ENCODE measurements at places on chromosomes 2 and 18.

GRCh38 chr2:43367012-43367782, 140.8 kb upstream of the ZFP36L2 start:
- DNase-seq: no peak

GRCh38 chr18:43275546-43275945, 1.7 kb downstream of the SYT4 start:
- DNase-seq: no peak

DNA sequence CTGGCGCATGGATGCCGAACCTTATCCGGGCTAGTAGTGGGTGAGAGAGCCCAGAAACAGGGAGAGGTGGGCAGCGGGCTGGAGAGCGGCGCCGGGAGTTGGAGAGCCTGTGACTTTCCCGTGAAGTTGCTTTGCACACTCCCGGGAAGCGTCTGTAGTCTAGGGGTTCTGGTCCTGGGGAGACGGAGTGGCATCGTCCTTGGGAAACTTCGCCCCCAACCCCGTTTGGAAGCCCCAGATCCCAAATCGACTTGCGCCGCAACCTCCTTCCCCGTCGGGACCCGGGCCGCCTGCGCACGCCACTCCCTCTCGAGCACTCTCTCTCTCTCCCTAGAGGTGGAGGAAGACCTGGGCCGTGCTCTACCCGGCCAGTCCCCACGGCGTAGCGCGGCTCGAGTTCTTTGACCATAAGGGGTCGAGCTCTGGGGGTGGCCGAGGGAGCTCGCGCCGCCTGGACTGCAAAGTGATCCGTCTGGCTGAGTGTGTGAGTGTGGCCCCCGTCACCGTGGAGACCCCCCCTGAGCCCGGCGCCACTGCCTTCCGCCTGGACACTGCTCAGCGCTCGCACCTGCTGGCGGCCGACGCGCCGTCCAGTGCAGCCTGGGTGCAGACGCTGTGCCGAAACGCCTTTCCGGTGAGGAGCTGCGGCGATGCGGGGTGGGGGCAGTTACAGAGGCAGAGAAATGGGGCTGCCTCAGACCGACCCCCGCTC, 456 bp downstream of the DOK1 start:
- DNase-seq: no peak

DNA sequence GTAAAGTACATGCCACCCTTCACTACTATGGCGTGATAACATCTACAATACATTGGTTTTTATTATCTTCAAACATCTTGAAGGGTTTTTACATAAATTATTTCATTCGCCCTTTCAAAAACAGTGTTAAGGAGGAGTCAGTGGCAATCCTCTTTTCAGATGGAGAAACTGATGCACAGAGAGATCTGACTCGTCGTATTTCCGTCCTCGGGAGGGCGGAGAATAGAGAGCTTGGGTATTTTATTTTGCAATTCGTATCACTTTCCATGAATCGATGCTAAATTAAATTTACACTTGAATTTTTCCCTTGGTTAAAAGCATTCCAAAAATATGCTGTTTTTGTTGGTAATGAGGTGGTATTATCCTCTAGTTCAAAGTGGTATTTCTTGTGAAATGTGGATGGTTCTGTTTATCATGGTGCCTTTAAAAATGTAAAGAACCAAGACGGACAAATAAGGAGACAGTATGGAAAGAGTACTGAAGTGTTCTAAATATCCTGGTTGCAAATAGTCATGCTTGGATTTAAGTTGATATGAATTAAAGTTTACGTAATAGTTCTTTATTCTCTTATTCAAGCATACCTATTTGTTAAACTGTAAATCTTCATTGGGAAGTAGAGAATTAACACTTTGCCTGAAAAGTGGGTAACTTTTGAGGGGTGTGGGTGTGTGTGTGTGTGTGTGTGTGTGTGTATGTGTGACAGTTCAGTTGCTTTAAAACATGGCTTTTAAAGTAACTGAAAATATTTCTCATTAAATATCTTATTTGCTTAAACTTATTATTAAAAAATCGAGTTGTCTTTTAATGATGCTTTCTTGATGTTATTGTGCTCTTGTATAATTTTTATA, 5.6 kb downstream of the PHLPP1 start:
- DNase-seq: no peak

DNA sequence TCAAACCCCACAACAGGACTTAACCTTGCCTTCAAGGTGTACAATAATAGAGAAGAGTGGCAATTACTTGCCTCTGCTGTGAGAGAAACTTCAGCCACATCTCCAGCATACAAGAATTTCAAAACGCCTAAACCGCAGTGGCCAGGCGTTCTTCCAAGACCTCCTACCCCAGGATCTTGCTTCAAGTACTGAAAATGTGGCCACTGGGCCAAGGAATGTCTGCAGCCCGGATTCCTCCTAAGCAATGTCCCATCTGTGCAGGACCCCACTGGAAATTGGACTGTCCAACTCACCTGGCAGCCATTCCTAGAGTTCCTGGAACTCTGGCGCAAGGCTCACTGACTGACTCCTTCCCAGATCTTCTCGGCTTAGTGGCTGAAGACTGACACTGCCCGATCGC, 2.8 kb upstream of the CYB5A start:
- DNase-seq: no peak
